ENCODE measurements at places on chromosomes 5 and 9. TPM values are rescaled to one million over a fixed set of nuclear protein-coding genes. Genes with fewer than 3 reads are reported as not detected.

The RNF183 gene
- not detected for total RNA-seq

The HTR1A gene
- total RNA-seq = not detected

The IFNB1 gene
- not detected for total RNA-seq

The QRFP gene
- not detected for total RNA-seq

The LCN6 gene
- total RNA-seq = not detected

The PCDHB11 gene
- total RNA-seq = 0.34 TPM

The PTPRD gene
- not detected for total RNA-seq

The FYB1 gene
- 0.34 TPM for total RNA-seq

The NR4A3 gene
- not detected for total RNA-seq

The TAF11L5 gene
- total RNA-seq = not detected

The SPATA9 gene
- total RNA-seq = 1.4 TPM

The NOXA1 gene
- total RNA-seq = not detected

The HACD4 gene
- 5.2 TPM for total RNA-seq

The GMCL2 gene
- total RNA-seq = not detected

The KCNV2 gene
- not detected for total RNA-seq

The MARCHF11 gene
- total RNA-seq = not detected

The C1QTNF3 gene
- not detected for total RNA-seq

The FAM81B gene
- total RNA-seq = not detected

The DNAJC21 gene
- 48.2 TPM for total RNA-seq

The OR1J2 gene
- total RNA-seq = not detected

The BNC2 gene
- 1.6 TPM for total RNA-seq

The C5orf52 gene
- total RNA-seq = not detected

The IRGM gene
- total RNA-seq = not detected

The IL7R gene
- 86.6 TPM for total RNA-seq

The DIPK1B gene
- not detected for total RNA-seq

The MSMP gene
- total RNA-seq = not detected

The OSMR gene
- total RNA-seq = 26.4 TPM

The C5orf22 gene
- 18.3 TPM for total RNA-seq
